GM12891 (cell line): ENCODE measurements at places on chromosomes 1 and 21.

- no peak for DNase-seq
Measured at GRCh38 chr1:48219803-48220202, 2.7 kb upstream of the SLC5A9 start.

- no peak for DNase-seq
Measured at GRCh38 chr1:111227851-111228747, 586 bp downstream of the CHI3L2 start.

DNA sequence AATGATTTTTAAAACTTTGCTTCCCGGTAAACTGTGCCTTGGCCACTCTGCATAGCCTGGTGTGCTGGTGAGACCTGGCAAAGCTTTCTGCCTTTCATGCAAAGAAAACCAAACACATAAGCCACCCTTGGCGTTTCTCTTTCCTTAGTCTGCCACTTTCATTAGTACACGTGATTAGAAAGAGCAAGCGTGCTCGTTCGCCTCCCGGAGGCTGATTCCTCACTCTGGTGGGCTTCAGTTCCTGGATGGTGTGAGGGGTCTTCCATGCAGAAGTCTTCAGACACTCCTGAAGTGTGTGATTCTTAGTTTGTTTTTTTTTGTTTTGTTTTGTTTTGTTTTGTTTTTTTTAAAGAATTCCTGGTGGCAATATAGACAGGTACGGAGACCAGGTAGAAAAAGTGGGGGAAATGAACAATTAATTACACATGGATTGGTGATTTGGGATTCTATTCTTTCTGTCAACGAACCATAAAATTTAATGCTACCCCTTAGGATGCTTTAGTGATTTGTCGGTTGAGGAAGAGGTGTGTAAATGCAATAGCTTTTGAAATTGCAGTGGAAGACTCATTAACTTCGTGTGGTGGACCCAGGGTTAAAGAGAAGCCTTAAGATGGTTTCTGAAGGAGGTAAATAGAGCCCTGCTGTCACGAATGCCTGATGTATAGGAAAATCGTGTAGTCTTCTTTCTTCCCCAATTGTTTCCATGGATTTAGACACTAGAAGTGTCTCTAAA is 2.1 kb downstream of the GALNT2 start:
- no peak for DNase-seq

- DNase-seq = no peak
Measured at GRCh38 chr1:18513995-18514394, 33.3 kb downstream of the KLHDC7A start.

GRCh38 chr21:35050348-35051286 is 1.5 kb upstream of the RUNX1 start:
- DNase-seq = no peak

DNA sequence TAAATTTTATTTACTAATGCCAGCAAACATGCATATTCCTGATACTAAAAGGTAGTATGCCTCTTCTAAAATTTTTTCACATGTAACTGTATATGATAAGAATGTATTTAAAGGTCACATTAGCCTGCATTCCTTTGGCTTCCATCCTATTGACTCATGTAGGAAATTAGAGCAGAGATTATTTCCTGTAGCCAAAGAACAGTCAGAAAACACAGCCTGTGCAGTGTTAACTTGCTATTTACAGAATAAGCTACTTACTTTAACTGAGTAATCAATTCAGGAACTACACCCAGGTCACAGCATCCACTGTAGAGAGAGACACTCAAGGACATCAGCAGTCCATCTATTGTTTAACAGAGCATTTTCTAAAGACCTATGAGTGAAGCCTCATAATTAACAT is 154.5 kb upstream of the ADGRL4 start:
- DNase-seq = no peak

- no peak for DNase-seq
Measured at GRCh38 chr21:29181799-29182470, 51.5 kb downstream of the MAP3K7CL start.
